ENCODE measurements at places on chromosomes 5 and 9.

DNA sequence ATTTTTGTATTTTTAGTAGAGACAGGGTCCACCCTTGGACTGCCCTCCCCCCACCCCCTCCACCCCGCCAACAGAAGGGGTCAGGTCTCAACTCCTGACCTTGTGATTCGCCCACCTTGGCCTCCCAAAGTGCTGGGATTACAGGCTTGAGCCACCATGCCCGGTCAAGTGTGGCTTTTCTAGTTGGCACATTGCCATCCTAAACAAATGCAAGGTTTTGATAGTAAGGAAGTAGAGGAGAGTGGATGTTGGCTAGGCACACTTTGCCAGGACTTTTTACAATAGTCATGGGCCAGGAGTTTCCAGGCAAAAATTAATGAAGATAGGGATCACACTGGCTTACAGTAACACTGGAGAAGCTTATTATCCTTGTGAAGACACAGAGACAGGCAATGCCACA is 62.4 kb downstream of the GALNT12 start:
- DNase-seq, result peak; percentile 51

DNA sequence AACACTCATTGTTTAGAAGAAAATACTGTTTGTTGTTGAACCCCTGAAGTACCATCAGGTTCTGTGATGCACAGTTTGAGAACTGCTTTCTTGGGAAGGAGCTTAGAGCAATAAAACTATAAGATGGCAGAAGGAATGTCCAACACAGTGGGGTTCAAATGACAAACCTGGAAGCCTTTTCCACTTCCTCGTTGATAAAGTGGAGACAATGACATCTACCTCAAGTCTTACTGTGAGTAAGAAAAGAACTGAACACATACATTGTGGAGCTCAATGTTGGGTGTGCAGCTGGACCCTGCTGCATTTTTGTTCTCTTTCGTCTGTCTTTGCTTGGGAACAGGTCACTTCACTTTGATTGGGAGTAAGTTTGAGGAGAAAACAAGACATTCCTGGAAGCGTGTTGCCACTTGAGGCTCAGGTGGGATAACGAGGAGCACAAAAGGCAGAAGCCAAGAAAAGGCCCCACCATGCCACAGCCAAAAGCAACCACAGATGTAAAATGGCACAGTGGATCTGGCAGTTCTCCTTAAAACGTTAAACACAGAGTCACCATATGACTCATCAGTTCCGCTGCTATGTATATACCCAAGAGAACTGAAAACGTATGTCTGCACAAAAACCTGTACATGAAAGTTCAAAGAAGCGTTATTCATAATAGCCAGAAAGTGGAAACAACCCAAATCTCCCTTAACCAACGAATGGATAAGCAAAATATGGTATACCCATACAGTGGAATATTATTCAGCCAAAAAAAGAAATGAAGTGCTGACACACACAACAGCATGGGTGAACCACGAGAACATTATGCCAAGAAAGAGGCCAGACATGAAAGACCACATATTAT is 42.9 kb upstream of the SUB1 start:
- no peak for DNase-seq

GRCh38 chr9:98523231-98523901 is 185.4 kb downstream of the GABBR2 start:
- no peak for DNase-seq

GRCh38 chr5:172417130-172417841 is 37.0 kb downstream of the SH3PXD2B start:
- DNase-seq, result no peak

GRCh38 chr5:135878156-135878620 is 17.5 kb downstream of the IL9 start:
- DNase-seq, result peak; percentile 17

GRCh38 chr9:98209530-98209929 is 17.1 kb upstream of the CORO2A start:
- DNase-seq, result no peak

- no peak for DNase-seq
Observed at GRCh38 chr9:112861155-112861554, 29.5 kb downstream of the SLC46A2 start.

DNA sequence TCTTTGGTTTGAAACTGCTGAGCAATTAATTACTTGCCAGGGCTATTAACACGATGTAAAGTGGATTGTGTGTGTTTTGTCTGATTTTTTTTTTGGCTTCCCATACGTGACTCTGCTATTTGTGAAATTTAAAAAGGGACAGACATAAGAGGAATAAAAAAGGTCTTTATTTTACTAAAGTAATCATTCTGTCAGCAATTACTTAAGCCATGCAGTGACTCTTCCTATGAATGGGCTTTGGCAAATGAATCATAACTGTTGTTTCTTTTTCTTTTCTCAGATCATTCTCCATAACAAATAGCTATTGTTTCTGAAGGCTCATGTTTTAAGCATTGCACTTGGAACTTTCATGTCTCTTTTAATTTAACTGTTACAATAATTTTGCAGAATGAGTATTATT is 461.3 kb upstream of the RORB start:
- DNase-seq, result no peak

- peak; percentile 60 for DNase-seq
Observed at GRCh38 chr5:72767289-72768010, 49.0 kb upstream of the TNPO1 start.

- peak; percentile 52 for DNase-seq
Observed at GRCh38 chr5:83475391-83475863, 3.9 kb downstream of the VCAN start.

- no peak for DNase-seq
Observed at GRCh38 chr5:78506261-78507024, 142.1 kb downstream of the LHFPL2 start.

DNA sequence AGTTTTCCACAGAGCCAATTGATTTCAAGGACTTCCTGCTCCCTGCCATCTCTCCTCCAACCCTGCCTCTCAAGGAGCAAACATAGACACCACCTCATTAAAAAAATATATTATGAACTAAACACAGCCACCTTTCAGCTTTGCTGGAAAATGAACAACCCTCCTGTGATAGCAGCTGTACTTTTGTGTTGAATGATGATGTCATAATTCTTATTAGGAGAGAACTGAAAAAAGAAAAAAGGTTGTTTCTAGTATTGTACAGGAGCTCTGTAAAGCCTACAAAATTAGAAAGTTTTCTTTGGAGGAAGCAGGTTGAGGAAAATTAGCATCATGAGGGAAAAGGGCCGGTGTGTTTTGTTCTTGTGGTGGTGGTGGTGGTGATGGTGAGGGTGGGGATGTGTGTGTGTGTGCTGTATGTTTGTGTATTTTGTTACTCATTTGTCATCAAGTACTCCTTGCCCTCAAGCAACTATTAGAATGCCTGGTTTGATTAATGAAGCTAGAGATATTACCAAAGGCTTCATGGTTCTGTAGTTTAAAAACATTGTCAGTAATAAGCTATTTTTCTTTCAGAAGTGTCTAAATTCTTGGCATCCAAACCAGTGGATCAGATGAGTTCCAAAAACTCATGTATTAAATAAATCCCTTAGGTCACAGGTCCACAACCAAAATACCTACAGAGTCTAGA is 405.9 kb downstream of the TLE4 start:
- DNase-seq, result peak; percentile 29

GRCh38 chr5:2530609-2531008 is 220.9 kb downstream of the IRX2 start:
- no peak for DNase-seq

- DNase-seq, result no peak
Observed at GRCh38 chr9:113556877-113557593, 93.5 kb downstream of the RGS3 start.

DNA sequence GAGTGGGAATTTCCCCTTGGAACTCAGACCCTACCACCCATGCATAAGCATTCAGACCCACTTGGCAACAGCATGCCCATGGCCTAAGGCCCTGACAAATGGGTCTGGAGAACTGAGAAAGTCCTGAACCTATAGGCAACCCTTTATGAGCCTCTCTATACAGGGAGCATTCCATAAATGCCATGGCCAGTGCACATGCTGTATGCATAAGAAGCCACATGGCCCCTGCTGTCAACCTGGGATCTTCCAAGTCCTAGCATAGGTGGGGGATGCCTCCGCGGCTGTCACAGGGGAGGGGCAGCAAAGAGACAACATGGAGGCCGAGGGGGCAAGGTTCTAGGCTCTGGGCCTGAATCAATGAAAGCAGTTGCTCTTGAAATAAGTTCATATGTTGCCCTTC is 8.2 kb upstream of the NIPAL4 start:
- no peak for DNase-seq

- no peak for DNase-seq
Observed at GRCh38 chr9:13431222-13431536, 151.7 kb upstream of the MPDZ start.

- DNase-seq, result no peak
Observed at GRCh38 chr5:42621242-42621641, 135.4 kb upstream of the CCDC152 start.

GRCh38 chr5:5183189-5183699 is 43.1 kb downstream of the ADAMTS16 start:
- DNase-seq, result no peak

- no peak for DNase-seq
Observed at GRCh38 chr5:104111632-104112031, 549.0 kb upstream of the NUDT12 start.

- no peak for DNase-seq
Observed at GRCh38 chr5:180469586-180469865, 24.7 kb upstream of the CNOT6 start.

DNA sequence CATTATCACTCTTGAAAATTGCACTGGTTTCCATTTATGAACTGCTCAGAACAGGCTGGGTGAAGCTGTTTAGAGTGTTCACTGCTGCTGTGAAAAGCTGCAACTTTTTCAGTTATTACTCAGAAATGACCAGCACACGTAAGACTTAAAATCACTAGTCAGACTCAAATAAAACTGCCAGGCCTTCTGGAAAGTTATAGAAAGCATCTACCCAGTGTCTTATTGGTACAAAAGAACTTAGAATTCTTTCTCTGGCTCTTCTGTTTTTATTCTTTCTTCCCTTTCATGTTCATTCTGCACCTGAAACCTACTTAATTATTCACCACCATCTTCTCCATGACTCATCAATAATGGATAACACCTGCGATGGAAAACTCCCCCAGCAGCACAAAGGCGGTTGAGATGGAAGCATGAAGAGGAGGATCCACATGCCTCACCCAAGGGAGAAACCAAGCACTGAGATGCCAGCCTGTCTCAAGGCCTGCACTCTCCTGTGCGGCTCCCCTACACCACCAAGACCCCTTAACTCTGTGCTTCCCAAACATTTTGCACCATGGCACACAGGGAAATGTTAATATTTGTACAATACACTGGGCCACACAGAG is 171.9 kb downstream of the ENTREP1 start:
- no peak for DNase-seq

GRCh38 chr5:150734579-150735384 is 24.0 kb downstream of the DCTN4 start:
- DNase-seq, result no peak

GRCh38 chr5:82938901-82939725 is 138.1 kb downstream of the TMEM167A start:
- DNase-seq, result no peak

- DNase-seq, result no peak
Observed at GRCh38 chr9:116042321-116042720, 111.3 kb upstream of the PAPPA start.

DNA sequence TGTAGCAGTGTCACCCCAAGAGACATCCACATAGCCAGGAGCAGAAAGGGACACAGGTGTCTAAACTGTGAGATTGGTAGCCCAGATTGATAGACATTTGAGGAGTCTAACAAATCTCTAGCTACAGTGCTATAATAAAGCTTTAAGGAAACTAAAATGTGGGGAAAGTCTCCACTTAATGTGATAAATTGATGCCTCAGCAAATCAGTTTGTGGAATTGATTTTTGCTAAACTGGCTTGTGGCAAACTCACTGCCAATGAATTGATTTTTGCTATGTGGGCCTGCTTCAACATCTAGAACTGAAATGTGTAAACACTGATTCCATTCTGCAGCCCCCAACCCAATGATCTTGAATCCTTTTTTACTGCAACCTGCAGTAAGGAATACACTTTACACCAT is 16.8 kb upstream of the MAP3K1 start:
- no peak for DNase-seq

GRCh38 chr5:116466727-116467464 is 107.7 kb downstream of the SEMA6A start:
- DNase-seq, result no peak
